ENCODE measurements at places on chromosomes 13 and 19.

DNA sequence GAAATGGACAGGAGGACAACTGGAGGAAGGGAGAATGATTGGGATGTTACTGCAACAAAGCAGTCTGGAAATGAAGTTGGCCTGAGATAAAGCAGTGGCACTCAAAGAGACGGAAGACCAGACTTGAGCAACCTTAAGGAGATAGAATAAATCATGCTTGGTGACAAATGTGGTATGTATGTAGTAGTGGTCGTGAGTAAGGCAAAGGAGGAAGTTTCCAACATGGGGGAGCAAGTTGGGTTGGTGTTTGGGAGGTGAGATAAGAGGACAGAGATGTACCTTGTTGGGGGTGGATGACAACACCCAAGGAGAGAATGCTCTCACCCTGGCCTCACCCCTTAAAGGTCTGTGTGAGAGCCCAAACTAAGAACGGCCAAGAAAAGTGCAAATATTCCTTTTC lies 420.5 kb downstream of the DIAPH3 start:
- no peak for DNase-seq

DNA sequence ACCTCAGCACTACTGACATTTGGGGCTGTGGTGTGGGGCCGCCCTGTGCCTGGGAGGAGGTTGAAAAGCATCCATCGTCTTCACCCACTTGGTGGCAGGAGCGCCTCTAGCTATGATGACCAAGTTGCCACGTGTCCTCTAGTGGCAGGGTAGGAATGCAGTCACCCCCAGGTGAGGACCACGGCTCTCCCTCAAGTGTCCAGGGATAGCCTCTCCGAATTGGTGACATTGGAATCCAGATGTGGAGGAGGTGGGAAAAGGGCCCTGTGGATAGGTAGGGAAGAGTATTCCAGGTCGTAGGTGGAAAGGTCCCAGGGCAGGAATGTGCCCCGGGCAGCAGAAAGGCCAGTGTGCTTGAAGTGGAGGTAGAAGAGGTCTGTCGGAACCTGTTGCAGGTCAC lies 37.6 kb downstream of the ARHGEF18 start:
- DNase-seq = no peak

DNA sequence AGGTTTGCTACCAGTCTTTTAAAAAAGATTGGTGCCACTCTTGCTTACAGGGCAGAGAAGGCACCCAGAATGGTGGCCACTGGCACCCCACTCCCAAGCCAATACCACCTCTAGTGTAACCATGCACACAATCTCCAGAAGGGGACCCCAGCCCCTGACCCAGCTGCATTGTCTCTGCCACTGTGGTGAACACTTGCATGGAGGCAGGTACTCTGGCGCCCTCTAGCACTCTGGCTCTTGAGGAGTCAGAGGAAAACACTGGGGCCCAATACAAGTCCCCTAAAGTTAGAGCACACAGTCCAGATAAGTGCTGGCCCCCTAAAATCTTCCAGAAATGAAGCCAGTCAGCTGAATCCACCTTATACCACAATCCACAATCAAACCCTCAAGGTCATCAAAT lies 6.0 kb downstream of the ERVV-1 start:
- DNase-seq = no peak

DNA sequence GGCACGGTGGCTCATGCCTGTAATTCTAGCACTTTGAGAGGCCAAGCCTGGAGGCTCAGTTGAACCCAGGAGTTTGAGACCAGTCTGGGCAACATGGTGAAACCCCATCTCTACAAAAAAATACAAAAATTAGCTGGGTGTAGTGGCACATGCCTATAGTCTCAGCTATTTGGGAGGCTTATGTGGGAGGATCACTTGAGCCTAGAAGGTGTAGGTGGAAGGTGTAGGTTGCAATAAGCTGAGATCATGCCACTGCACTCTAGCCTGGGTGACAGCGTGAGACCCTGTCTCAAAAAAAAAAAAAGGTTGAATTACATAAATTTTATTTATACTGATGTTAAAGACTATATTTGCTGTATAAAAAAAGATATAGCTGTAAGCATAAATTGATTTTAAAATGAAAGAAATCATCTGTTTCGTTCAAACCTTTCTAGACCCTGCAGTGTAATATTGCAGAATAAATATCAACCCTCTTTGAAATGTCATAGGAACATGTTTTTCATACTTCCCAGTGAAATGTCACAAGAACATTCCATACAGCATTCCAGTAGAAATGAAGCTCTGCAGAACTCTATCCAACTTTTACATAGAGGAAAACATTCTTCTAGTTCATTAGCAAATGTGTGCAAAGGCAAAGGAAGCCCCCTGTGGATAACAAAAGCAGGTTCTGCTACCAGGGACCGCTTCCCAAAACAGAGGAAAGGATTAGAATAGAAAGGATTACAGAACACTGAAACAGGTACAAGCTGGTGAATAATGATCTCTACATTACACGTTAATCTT lies 76.0 kb downstream of the CAB39L start:
- no peak for DNase-seq

- DNase-seq = no peak
Observed at GRCh38 chr13:76271728-76272232, 614.4 kb downstream of the KCTD12 start.

DNA sequence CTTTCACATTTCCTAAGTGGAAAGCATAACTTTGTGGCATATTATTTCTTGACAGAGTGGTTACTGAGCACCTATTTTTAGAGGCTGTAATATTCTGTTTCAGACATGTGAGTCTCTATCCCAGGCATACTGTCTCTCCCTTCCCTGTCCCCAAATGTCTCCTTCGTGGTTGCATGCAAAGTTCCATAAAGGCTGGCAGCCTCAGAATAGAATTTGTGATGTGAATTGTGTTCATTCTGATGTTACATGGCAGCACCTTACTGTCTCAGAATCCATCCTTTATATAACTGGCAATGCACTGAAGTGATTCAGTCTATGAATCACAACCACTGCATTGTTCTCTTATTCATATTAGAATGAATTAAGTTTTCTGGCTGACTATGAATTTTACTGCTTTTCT lies 89.0 kb upstream of the SLC7A1 start:
- DNase-seq = no peak

DNA sequence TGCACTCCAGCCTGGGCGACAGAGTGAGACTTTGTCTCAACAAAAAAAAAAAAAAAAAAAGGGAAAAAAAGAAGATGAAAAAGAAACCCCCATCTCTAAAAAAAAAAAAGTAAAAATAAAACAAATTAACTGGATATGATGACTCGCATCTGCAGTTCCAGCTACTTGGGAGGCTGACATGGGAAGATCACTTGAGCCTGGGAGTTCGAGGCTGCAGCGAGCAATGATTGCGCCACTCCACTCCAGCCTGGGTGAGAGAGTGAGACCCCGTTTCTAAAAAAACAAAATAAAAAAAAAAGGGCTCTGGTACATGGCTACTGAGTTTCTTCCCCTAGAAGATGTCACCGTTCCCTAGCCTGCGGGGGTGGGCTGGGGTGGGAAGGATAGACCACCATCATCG lies 2.4 kb upstream of the CATSPERG start:
- DNase-seq = no peak

DNA sequence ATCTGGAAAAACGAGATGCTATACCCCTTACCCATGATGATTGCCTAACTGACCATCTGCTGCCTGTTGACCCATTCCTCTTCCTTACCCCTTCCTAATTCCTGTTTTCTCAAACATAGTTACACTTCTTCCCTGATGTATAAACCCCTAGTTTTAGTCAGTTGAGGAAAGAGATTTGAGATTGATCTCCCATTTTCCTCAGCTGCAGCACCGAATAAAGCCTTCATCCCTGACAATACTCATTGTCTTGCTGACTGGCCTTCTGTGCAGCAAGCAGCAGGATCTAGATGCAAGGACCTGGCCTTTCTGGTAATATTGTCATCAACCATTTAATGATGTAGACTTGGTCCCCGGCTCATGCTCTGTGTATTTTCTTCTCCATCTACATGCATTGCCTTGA lies 999 bp upstream of the ZNF264 start:
- DNase-seq = no peak

GRCh38 chr19:51367255-51367564 lies 1.0 kb upstream of the ETFB start:
- DNase-seq = no peak

- DNase-seq = no peak
Observed at GRCh38 chr13:50709058-50709457, 134.4 kb downstream of the DLEU7 start.

GRCh38 chr19:42060117-42060516 lies 9.9 kb downstream of the GRIK5 start:
- DNase-seq = no peak

DNA sequence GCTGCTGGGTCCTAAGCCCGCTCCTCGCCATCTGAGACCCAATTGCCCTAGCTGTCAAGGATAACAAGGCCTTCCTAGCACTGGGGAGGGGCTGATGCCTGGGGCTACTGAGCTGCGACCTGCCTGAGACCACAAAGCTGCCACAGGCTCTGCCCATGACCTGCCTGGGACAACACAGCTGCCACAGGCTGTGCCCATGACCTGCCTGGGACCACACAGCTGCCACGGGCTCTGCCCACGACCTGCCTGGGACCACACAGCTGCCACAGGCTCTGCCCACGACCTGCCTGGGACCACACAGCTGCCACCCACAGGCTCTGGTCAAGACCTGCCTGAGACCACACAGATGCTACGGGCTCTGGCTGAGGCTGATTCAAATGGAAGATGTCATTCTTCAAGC lies 54.8 kb downstream of the EPS15L1 start:
- DNase-seq = no peak

DNA sequence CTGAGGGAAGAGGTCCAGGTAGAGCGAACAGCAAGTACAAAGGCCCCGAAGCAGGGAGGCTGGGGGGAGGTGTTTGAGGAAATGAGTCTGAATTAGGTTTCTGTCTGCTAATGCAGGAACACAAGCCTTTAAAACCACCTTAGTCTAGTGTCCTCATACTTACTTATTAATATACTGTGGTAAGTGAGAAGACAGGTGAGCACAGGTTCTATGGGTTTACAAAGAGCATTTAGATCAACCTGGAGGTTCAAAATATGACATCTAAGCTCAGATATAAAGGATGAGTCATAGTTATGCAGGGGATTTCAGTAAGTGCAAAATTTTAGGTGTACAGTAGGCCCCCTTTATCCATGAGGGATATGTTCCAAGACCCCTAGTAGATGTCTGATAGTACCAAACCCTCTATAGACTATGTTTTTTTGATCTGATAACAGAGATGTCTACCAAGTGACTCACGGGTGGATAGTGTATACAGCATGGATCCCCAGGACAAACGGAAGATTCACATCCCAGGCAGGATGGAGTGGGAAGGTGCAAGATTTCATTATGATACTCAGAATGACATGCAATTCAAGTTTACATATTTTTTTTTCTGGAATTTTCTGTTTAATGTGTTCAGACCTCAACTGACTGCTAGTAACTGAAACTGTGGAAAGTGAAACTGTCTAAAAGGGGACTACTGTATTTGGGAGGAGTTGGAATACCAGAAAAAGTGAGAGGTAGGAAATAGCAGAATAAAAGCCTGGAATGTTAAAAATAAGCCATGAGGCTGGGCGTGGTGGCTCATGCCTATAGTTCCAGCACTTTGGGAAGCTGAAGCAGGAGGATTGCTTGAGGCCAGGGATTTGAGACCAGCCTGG lies 18.2 kb upstream of the MED4 start:
- no peak for DNase-seq

DNA sequence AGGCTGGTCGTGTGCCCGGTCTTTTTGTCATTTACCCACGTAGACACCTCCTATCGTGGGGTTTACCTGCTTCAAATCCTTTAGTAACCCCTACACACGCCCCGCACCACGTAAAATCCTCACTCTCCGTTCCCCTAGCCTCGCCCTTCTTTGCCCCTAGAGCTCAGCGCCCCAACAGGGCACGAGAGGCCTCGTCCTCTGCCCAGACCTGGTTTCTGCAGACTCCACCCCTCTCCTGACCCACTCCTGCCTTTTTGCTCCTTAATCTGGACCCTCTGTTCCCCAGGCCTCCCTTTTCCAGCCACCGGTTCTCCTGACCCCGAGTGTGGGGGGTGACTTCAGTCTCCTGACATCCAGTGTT lies 412 bp downstream of the ZNF528 start:
- peak; percentile 58 for DNase-seq

DNA sequence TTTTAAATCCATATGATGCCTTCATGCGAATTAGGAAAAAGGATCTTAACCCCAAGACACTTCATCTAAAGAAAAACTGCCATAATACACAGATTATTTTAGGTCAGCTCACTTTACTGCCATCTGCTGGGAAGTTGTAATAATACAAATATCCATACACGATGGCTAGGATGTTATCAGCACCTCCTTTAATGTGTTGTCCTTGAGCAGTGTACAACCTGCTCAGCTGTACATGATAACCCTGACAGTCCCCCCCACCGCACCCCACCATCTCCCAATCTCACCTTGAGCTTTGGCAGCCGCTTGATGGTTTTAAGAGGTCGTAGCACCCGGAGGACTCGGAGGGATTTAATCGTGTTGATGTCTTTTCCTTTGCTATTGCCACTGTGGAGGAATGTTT lies 112.2 kb downstream of the IER2 start:
- DNase-seq = no peak

DNA sequence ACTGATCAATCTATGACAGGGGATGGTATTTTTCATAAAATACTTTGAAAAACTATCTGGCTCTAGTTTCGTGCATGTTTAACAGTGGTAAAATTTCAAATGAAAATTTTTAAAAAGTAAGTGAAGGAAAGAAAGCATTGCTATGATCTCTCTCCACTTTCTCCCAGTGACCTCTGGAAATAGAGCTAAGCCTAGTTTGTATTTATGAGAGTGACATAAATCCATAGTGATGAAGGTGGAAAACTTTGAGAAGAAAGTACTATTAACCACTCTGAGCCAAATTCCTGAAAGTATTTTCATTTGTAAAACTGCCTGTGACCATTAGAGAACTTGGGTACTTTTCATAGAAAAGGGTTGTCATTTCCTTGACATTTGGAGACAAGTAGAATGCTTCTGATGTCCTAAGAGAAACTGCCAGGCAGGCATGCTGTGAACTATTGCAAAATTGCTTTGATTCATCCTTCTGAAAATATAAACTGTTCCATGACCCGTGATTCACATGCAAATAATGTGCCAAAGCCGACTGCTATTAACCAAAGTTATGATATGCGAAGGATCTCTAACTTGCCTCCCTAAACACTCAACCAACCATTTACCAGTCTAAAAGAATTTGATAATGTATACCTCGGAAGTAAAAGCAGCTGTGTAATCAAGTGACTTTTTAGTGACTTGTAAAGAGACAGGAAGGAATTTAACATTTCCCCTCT lies 133.2 kb downstream of the VWA8 start:
- no peak for DNase-seq

- DNase-seq = peak; percentile 86
Observed at GRCh38 chr19:40605216-40605971, 4.2 kb downstream of the LTBP4 start.

GRCh38 chr13:37338726-37339385 lies 233.4 kb upstream of the CSNK1A1L start:
- no peak for DNase-seq
